Putamen (tissue), 1 donor: ENCODE measurements at places on chromosomes 6 and 20.

DNA sequence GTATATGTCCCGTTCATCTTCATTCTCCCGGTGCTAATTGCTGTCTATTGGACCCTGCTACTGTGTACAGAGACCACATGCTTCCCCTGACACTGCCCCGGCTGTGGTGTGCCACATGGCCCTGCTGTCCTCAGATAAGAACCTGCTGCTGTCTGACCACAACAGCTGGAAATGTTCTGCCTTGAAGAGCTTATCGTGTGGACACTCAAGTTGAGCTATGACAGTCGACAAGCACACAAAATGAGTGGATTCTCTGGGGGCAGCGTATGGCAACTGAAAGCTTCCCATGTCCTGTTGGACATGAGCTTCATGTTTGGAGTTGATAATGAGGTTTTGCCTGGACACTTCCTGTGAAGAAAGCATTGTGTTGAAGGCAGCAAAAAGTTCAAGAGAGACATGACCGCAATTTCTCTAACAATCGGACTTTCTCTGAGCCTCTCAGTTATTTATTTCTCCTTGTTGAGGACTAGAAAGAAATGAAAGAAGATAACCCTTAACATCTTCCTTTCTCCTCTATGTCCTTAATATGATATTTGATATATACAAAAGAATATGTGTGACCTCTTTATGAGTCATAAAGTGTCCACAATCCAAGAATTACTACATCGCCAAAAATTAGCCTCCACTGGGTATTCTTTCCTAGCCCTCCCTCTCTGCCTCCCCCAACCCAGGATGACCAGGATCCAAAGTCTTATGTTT is 187.1 kb upstream of the TCF21 start:
- DNase-seq, result no peak

DNA sequence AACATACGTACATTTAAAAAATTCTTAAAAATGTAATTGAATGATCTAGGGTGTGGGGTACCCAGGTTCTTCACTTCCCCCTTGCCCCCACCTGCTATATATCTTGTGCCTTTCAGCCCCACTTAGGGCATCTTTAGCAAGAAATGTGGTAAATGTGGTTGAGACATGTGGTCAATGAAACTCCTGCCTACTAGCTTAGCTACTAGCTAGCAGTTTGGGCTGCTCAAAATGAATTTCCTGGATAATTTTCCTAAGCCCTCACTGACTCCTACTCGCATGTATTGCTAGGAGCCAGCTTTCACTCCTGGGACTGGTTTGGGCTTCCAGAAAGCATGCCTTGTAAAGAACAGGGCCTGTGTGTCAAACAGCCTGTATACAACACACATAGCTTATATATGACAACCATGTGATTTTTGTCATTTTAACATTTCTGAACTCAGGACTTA is 257.3 kb downstream of the ATXN1 start:
- no peak for DNase-seq

DNA sequence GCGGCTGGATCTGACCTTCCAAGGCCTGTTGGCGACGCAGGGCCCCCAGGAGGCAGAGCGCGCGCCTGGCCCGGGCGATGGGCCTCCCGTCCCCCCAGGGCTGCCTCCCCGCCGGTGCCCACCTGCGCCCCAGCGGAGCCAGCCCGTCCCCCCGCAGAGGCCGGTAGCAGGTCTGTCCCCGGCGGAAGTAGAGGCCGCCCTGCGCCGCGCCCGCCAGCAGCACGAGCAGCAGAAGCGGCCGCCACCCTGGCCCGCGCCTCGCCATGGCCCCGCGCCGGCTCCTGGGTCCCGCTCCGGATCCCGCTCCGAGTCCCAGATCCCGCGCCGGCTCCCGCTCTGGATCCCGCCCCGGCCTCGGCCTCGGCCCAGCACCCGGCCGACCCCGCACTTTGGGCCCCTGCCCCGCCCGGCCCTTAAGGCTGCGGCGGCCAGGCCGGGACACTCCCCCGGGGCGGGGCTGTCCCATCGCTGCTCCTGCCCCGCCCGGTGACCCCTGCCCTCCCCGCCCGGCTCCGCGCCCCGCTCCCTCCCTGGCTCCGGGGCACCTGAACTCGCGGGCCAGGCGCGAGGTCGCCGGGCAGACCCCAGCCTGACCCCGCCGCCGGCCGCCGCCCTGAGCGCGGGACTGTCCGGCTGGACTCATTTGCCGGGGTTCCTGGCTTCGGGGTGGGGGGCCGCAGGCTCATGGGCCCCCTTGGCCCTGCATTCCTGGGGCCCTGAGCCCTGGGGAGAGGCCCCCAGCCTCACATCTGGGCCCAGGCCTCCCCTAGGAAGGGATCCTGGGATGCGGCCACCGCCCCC is at the start of gene CTSZ:
CTSZ (minus strand) TSS at position 391 of the 801 bp plus-strand sequence; CDS start at position 265, 126 bp downstream.
- DNase-seq, result no peak

- peak; percentile 27 for DNase-seq
These were observed 100.2 kb upstream of the HMGN3 start for GRCh38 chr6:79334674-79335073.

- DNase-seq, result peak; percentile 49
These were observed 82.7 kb upstream of the TOP1 start for GRCh38 chr20:40945754-40946450.
